Astrocyte of the spinal cord (primary cell): ENCODE measurements at places on chromosomes 7 and 10.

- DNase-seq: peak; percentile 86
Observed at GRCh38 chr10:132307823-132308586, at the start of gene STK32C. Gene STK32C (minus strand): TSS chr10:132307950. CDS start chr10:132307833, 117 bp downstream.

- no peak for DNase-seq
Observed at GRCh38 chr7:954330-955238, at the start of gene ADAP1. Gene ADAP1 (minus strand): TSS chr7:954680. CDS start chr7:954477, 203 bp downstream.

DNA sequence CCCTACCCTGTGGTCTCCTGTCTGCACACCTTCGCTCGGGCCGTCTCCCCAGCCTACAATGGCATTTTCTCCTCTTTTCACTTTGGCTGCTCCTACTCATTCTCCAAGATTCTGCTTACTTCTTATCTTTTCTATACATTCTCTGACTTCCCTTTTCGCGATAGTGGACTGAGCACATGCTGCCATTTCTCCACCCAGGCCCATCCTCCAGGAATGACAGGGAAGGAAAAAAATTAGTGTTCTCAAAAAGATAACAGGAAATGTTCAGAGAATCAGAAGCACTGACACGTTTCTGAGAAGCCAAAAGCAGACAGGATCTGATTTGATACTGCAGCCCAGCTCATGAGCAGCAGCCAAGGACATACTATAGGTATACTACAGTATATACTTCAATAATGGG is 6.4 kb upstream of the ANXA11 start:
- DNase-seq: no peak

DNA sequence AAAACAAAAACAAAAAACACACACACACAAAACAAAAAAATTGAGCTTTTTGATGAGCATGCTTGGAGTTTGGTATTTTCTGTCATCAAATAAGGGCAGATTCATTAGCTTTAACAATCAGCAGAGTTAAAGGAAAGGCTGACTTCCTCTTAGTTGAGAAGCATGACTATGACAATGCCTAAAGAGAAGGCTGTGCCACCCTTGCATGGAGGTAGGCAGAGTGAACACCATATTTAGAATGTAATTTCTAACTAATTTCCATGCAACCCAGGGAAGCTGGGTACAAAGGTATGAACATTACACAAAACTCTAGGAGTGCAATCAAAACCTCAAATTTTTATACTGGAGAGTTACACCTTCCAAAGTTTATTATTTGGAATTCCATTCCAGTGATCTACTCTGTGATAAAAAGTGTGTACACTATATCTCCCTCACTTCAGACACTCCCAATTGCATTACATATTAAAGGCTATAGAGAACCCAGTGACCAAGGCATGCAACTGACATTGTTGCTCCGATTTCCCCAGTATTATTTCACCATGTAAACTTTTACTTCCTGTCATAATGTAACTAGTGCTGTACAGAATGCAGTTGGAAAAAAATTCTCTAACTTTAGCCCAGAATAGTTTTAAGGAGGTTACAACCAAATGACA is 9.4 kb upstream of the CYCS start:
- no peak for DNase-seq

- no peak for DNase-seq
Observed at GRCh38 chr10:97075961-97076525, 109.7 kb downstream of the SLIT1 start.

DNA sequence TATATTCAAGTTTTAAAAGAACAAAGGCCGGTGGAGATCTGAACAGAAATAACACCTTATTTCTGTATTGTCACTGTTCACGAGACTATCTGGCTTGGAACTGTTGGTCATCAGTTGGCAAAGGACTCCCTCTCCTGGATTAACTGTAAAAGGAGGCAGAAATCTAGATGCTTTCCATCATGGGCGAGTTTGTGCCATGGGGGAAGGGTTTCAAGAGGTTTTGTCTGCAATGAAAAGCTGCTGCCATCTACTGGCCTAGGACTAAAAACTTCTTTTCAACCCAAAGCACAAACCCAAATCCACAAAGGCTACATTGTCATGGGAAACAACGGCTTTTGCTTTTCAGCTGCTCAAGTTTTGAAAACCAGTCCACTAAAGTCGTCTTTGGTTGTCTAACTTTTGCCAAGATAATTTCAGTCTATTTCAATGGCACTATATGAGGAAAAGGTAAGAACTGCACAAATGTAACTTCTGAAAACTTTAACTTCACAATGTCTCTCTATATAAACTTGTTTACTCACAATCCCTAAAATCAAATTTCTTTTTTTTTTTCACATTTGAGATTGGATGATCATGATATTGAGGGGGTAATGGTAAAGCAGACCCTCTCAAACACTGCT is 196.8 kb downstream of the SKAP2 start:
- DNase-seq: peak; percentile 93

DNA sequence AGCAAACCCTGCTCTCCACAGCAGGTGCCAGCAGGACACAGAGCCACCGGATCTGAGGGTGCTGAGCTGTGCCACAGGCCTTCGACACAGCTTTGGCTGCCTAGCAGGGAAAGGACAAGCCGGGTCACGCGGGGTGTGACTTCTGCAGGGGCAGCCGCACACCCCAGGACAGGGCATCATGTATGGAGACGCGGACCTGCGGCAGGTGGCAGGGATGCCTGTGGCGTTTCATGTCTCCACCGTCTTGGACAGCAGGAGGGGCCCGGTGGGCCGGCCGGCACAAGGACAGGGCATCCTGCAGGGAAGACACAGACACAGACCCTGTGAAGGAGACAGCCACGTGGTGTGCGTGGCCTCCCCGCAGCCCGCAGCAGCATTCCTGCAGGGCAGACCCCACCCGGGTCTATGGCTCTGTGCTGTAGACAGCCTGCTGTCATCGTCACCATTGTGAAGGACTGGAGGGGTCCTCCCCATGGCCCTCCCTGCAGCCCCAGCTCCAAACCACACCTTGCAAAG is 109.2 kb downstream of the PDGFA start:
- no peak for DNase-seq

- DNase-seq: no peak
Observed at GRCh38 chr10:103632247-103632642, 138.7 kb downstream of the NEURL1 start.

GRCh38 chr10:118449521-118449920 is 107.4 kb upstream of the FAM204A start:
- no peak for DNase-seq

- DNase-seq: peak; percentile 86
Observed at GRCh38 chr10:91617072-91617609, 15.7 kb downstream of the PPP1R3C start.

- peak; percentile 14 for DNase-seq
Observed at GRCh38 chr10:91090761-91091529, 129.5 kb upstream of the PCGF5 start.

DNA sequence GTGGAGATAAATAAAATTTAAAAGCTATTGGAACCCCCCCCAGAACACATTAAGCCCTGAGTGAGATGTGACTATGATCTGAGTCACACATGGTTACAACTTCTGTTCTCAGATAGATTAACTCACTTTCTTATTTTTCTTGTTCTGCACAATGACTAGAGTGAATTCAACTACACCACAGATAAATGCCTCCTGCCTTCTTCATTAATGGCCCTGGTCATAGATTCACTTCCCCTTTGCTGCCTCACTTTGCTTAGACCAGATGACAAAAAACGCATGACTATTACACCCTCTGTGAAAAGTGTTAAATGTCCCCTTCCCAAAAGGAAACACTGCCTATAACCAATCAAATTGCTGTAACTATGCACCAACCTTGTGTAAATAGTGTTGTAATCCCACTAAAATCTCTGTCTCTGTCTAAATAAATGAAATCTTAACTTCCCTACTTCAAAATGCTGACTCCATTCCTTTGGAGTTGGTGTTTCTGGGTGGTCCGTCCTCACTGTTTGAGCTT is 49.4 kb downstream of the AKR1D1 start:
- peak; percentile 79 for DNase-seq

DNA sequence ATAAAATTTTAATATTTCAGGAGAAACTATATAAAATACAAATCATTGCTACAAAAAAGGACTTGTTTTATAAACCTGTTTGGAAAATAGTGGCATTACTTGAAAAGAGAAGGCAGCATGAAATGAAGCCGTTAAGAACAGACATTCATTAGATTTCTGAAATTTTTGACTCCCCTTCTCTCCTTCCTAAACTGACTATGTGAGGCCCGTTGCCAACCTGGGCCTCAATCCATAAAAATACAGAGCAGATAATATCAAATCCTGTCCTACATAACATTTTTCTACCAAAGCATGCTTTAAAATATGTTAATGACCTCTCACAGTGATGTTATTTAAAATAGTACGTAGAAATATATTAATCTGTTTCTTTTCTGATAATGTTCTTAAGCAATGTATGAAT is 34.5 kb upstream of the ING3 start:
- DNase-seq: no peak

DNA sequence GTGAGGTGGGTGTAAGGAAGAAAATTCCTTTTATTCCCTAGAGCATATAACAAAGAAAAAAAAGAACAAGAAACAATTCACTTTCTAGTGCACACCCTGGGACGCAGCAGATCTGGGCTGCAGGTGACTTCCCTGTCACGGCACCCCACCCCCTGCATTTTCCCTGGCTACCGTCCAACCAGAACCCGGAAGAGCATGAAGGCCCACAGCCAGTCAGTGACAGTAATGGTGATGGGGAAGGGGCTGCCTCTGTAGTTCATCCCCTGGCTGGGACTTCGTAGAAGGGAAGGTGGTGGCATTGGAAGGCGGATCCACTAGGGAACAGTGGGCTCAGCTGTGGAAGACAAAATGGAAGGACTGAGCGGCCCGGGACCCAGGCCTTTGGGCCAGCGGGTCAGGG is 236.7 kb downstream of the BUB3 start:
- no peak for DNase-seq
